Activated T-helper 1 cell treated with anti-CD3 and anti-CD28 coated beads, Interleukin-2, amount 50 U/mL, for 16 hours (primary cell): ENCODE measurements at places on chromosomes 6 and 20.

GRCh38 chr6:169232507-169232931 lies 21.1 kb downstream of the THBS2 start:
- no peak for DNase-seq

GRCh38 chr6:91149956-91150705 lies 563.3 kb upstream of the MAP3K7 start:
- no peak for DNase-seq

DNA sequence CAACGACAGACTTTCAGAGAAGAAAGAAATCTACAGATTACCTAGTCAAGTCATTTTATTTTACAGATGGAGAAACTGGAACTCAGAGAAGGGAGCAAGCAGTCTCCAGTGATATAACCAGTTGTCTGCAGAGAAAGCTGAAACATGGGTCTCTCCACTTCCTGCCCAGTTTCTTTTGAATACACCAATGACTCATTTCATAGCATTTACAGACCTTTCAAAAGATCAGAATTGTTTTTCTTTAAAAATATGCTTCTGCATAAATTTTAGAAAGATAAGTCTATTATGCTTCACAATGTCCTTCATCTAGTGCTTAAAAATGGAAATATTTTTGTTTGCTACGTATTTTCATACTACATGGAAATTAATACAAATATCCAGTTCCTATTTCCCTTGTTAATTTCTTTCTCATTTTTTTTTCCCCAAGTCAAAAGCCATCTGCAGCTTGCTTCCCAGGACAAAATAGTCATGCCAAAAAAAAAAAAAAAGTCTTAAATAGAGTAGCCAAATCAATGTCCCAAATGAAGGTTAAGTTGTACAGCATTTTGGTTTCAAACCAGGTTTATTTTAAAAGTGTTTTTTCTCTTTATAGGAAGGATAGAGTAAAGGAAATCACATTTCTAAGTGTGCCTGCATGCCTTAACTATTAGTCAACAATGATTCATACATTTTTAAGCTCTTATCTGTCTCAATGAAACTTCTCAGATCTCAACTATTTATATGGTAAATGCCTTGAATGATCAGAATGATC lies 36.9 kb downstream of the ARHGAP18 start:
- no peak for DNase-seq

DNA sequence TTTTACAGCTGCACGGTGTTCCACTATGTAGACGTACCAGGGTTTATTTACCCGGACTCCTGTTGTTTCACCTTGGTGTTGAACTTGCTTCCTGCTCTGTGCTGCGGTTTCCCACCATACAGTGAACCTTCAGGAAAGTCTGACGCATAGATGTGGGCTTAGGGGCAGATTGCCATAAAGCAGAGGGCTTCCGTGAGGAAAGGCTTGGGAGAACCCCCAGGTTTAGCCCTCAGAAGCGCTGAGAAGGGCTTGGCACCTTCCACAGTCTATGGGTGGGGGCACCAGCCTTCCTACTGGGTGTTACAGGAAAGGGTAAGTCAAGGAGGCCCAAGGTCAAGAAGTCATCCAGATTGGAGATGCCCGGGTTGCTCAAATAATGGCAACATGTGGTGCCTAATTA lies 19.2 kb upstream of the MRPS18A start:
- DNase-seq: no peak

- DNase-seq: no peak
Observed at GRCh38 chr6:82123632-82124031, 123.9 kb downstream of the IBTK start.

DNA sequence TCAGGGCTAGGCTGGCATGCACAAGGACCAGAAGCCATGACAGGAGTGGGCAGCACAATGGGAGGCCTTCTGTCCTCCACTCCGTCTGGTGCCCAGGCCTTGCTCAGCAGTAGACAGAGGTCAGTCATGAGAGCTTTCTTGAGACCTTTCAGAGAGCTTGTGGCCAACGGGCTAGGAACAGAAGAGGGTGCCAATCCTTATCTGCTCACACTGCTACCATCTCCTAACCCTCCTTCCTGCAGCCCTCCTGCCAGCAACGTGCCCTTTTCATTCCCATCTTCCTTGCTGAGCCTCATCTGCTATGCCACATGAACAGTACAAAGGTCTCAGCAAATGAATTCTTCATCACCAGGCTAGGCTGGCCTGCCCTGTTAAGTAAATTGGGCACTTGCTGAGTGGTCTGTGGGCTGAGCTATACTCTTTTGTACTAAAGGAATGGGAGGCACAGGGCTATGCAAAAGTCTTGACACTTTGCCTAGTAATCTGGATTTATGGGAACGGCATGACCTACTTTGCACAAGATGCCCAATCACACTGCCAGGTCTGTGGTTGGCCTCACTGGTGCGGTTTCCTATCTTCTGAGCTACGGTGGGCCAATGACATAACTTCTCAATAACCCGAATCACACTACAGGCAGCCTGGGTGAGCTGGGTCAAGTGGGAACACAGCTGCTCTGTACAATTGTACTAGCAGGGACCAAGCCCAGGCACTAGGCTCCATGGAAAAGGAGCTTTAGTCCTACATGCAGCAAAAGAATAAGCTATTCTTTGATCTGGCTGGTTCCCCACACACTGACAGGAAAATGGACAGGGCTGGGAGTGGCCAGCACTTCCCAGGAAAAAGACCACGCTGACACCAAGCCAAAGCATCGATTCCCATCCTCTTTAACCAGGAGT lies 47.8 kb downstream of the ELOVL5 start:
- no peak for DNase-seq

DNA sequence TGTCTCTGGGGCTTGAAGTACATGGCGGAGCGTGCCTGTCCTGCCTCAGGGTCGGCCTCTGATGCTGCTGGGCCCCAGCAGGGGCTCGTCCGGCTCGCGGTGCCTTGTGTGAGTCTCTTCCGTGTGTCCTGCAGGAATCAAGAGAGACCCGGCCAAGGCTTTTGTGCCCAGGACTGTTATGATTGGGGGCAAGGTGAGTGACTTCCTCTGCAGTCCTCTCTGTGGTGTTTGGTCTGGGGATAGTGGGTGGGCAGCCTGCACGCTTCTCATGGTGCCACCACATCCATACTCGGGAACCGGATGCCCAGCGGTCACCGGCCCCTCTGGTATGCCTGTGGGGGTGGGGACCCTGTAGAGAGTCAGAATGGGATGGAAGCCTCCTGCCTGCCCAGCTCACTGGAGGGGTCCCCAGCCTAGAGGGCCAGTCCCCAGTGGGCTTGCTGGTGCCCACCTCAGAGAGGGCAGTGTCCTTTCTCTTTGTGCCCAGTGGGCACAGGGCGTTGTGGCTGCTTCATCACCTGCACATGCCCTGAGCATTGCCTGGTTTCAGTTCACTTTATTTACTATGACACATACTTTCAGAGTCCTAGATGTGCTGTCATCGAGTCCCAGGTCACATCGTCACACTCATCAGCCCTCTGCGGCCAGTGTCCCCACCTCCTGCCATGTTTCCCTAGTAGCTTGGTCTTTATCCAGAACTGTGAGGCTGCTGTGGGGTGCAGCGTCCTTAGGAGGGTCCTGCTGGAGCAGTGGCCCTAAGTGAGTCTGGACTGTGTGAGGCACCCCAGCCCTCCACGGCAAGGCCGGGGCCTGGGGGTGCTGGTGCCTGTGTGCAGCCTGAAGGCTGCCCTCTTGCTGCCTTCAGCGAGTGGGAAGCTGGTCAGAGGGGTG lies 40.7 kb downstream of the PYGB start:
- no peak for DNase-seq

- DNase-seq: no peak
Observed at GRCh38 chr20:7505835-7506221, 434.4 kb downstream of the HAO1 start.

- no peak for DNase-seq
Observed at GRCh38 chr6:91664327-91664959, 1077.6 kb upstream of the MAP3K7 start.

- DNase-seq: no peak
Observed at GRCh38 chr20:1802385-1803060, 92.7 kb upstream of the SIRPA start.

DNA sequence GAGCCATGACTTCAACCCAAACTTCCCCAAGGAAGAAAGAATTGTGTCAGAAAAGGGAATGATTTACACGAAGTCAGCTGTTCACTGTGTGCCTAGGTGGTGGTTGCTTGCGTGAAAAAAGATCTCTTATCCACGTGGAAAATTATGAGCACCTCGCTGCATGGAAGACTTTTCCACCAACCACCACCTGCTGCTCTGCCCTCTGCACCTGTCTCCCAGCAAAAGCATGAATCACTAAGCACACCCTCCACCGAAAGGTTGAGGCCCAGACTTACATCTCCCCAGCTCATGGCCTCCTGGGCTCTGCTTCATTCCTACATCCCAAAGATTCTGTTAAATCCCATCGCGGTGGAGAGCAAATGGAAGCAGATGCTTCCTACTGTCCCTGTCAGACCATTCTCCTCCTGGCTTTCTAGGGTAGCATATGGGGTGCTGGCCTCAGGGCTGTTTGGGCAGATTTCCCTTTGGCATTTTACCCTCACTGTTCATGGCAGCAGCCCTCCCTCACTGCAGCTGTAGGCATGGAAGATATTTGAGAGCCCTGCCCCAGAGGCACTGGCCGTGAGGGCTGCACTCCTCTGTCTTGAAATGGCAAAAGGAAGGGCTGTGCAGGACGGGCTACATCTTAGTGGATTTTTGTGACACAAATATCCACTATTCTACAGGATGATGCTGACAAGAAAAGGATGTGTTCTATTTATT lies 37.6 kb upstream of the CST5 start:
- DNase-seq: no peak

DNA sequence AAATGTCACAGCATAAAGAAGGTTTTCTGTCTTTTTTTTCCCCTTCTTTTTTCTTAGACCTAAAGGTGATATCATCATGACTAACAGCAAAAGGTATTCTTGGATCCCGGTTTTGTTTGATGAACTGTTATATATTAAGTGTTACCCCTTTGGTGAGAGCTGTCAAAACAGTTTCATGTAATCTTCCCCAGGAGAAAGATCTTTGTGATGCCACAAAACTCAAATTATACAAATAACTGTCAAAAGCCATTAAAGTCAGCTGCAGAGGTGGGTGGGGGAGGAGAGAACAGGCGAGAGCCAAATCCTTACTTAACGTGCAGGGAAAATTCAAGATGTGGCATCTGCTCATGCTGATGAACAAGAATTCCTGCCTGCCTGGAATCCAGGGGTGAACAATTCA lies 258.2 kb downstream of the BMP7 start:
- no peak for DNase-seq

DNA sequence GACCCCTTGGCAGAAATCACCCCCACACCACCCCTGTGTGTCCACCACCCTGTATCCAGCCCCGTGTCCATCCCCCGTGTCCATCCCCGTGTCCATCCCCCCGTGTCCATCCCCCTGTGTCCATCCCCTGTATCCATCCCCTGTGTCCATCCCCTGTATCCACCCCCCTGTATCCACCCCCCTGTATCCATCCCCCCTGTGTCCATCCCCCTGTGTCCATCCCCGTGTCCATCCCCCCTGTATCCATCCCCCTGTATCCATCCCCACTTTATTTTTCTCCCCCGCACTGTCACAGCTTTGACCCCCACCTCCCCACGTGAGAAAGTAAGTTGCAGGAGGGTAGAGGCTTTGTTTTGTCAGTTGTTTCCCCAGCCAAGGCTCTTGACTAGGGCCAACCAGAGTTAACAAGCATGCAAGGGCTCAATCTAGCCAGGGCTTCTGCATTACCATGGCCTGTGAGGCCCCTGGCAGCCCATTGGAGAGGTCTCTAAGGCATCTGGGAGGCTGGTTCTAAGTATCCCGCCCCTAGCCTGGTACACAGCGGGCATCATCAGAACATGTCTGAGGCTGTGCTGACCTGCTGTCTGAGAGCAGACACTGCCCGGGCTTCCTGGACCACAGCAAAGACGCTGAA lies 18.1 kb upstream of the SIRPA start:
- DNase-seq: no peak

DNA sequence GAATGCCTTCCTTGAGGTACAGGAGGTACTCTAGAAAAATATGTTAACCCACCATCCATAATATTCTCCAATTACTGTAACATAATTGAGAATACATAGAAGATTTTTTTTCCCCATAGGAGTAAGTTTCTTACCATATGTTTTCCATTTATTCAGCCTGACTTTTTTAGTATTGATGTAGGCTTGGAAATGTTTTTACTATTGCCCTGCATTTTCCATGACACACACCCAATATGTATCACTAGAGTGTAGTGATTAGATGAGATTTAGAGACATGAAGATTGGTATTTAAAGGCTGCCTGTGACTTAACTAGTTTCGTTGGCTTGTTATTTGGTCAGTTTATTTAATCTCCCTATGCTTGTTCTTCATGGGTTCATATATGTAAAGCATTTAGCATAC lies 39.5 kb downstream of the KCNQ5 start:
- DNase-seq: no peak

- no peak for DNase-seq
Observed at GRCh38 chr6:167704396-167704901, 122.3 kb upstream of the AFDN start.

DNA sequence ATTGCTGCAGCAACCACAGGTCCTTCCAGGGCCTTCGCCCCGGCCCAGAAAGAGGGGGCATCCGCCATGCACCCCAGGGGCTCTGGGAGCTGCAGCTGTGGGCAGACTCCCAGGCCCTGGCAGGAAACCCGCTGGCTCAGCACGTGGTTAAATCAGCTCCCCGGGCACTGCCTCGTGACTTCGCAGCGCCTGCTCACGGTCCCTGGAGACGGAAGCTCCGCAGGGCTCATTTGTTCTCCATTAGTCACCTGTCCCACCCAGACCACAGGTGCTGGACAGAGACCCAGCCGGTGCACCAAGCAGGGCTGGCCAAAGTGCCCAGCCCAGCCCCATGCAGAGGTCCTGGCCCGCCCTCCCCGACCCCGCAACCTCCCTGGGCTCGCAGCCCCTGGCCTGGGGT lies 14.7 kb downstream of the KCNQ2 start:
- no peak for DNase-seq

DNA sequence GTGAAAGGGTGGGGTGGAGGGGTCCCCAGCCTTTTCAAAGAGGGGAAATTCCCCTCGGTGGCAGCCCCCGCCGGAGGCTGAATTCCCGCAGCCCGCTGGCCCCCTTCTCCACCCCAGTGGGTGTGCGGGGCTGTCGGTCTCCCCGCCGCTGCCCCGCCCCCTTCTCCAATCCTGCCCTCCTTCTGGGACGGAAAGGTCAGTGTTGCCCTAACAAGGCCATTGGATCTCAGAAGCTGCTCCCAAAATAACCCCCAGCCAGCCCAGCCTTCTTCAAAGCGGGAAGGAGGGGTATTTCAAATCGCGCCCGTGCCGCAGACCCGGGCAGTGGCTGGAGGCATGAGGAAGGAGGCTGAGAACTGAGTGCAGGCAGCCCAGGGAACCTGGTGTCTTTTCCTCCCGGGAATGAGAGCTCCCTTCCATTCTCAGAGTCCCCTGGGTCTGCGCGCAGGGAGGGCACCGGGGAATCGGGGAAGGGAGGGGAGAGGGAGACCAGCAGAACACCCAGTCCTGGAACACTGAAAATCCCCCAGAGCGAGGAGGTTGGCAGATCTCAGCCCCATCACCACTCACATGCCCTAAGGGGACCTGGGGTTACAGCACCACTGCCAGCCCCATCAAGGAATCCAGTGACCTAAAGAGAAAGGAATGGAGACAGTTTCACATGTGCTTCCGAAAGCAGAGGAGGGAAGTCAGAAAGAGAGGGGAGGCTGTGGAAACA lies at the start of gene JPH2:
Gene JPH2 (minus strand): TSS at position 135 of the 718 bp plus-strand sequence. CDS start 483 bp downstream, outside the sequence.
- no peak for DNase-seq

- no peak for DNase-seq
Observed at GRCh38 chr20:41366546-41367392, at the start of gene EMILIN3. Gene EMILIN3, minus strand, starts transcription at chr20:41366818. Its CDS starts 184 bp downstream, at chr20:41366634.
